Stimulated activated CD8-positive, alpha-beta memory T cell treated with anti-CD3 and anti-CD28 coated beads, Interleukin-15, amount 100 ng/mL, for 4 hours (primary cell): ENCODE measurements at places on chromosomes 1 and 21.

- DNase-seq: no peak
Measured at GRCh38 chr21:16028142-16028541, 298.4 kb downstream of the USP25 start.

GRCh38 chr1:227434808-227435444, 116.6 kb upstream of the CDC42BPA start:
- no peak for DNase-seq

- DNase-seq: no peak
Measured at GRCh38 chr1:20603504-20604464, 14.9 kb downstream of the CDA start.

GRCh38 chr1:42145389-42145716, 7.9 kb upstream of the GUCA2B start:
- DNase-seq: no peak

DNA sequence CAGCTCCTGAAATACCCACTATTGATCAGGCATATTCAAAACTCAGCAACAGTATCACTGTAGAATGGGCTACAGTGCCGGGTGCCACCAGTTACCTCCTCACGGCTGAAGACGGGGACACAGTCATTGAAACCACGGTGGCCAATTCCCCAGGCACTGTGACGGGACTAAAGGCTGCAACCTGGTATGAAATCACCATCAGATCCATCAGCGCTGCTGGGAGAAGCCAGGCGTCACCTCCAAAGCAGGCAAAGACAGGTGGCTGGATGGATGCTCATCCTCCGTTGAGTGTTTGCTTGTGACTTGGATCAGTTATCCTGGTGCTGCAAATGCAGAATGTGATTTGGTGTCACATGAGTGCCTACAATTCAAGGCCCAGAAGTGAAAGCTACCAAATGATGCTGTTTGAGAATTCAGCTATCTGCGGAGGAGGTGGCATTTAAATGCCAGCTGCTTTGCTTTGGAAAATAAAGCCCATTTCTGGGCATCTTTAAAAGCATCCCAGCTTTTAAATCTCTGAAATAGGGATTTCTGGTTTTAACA, 5.1 kb downstream of the FNDC7 start:
- no peak for DNase-seq

DNA sequence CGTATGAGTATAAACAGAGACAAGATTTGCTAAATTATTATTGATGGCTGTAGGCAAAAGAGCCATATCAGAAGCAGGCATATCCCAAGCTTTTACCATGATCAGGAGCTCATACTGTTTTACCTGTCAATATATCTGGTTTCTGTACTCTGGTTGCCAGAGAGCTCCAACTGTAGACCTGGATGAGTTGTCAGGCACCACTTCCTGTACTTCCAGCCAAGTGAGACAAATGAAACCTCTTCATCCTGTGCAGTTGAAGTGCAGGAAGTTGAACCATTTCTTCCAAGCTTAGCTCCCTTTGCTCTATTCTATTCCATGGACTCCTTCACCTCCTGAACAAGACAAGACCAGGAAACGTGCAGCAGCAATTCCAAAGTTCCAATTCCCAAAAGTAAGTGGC, 115.6 kb downstream of the ZNF281 start:
- DNase-seq: no peak

DNA sequence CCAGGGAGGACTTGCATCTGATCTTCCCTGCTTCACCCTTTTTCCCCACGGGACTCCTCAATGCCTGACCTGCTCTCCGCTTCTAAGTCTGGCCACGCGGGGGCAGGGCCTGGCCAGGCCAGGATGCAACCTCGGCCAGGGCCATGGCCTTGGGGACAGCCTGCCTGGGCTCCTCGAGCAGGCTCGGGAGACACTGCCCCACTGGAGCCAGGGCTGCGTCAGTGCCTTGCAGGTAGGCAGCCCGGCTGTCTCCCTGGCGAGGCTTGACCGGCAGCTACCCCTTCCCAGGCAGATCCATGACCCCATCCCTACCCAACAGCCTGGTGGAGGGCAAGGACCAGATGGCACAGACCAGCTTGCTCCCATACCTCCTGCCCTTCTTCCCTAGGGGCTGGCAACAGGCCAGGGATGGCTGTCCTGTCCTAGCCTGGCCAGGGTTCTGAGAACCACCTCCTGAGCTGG, 2.7 kb upstream of the PRDM16 start:
- DNase-seq: no peak

GRCh38 chr1:87111659-87112371, 197.4 kb downstream of the HS2ST1 start:
- no peak for DNase-seq

- DNase-seq: no peak
Measured at GRCh38 chr1:234237393-234237792, 135.9 kb upstream of the COA6 start.

DNA sequence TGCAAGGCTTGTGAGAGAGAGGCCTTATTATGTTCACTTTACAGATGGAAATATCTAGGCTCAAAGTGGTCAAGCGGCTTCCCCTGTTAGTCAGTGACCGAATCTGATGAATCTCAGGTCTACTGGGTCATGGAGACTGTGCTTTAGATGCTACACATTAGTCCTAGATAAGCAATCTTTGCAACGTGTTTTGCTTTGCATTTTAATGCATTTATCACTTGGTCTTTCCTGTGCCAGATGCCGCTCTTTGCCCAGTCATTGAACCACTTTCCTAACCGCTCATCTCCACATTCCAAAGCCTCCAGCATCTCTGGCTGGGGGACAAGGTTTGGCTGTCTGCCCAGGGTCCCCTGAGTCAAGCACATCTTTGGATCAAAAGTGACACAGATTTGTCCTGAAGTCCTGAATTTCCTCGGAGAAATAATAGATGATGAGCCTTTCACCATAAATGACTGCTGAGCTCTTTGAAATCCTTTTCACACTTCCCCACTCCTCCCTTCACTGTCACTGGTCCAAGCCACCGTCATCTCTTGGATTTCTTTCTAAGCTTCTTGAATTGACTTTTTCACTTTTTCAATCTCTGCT, 96.0 kb upstream of the USP24 start:
- no peak for DNase-seq

- no peak for DNase-seq
Measured at GRCh38 chr21:21188513-21189195, 190.4 kb downstream of the NCAM2 start.

DNA sequence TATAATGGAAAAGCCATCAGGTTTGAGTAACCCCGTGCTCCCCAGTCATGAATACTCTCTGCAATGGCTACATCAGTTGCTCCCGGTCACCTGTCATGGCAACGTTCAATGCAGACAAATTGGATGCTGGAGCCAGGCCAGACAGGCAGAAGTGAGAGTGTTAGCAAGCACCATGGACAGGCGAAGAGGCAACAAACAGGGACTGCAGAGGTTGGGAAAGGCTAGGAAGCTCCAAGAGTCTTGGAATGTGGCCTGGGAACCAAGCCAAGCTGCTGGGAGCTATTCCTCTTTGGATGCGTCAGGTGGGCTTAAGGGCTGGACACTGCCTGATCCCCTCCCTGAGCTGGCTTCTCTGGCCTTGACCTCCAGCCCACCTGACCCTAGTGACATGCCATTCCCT, 102.9 kb downstream of the ACTL8 start:
- no peak for DNase-seq

- no peak for DNase-seq
Measured at GRCh38 chr1:216193839-216194443, 229.3 kb downstream of the USH2A start.

DNA sequence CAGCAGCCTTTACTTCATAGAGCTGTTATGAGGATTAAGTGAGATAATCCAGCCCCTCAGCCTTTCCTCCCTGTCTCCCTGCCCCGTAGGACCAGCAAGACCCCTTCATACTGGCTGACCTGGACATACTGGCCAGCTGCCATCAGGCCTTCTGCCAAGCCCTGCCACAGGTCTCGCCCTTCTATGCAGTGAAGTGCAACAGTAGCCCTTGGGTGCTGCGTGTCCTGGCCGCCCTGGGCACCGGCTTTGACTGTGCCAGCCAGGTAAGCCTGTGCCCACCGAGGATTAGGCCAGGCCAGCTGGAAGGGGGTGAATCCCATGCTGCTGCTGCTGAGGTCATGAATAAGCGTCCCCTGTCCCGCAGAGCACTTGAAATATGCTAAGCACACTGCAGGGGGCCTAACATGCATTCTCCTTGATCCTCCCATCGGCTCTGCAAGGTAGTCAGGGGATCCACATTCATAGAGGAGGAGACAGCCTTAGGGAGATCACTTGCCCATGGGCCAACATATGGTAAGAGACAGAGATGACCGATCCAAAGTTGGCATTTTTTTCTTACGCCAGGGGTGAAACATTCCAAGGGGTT, 73.3 kb upstream of the TINAGL1 start:
- no peak for DNase-seq

DNA sequence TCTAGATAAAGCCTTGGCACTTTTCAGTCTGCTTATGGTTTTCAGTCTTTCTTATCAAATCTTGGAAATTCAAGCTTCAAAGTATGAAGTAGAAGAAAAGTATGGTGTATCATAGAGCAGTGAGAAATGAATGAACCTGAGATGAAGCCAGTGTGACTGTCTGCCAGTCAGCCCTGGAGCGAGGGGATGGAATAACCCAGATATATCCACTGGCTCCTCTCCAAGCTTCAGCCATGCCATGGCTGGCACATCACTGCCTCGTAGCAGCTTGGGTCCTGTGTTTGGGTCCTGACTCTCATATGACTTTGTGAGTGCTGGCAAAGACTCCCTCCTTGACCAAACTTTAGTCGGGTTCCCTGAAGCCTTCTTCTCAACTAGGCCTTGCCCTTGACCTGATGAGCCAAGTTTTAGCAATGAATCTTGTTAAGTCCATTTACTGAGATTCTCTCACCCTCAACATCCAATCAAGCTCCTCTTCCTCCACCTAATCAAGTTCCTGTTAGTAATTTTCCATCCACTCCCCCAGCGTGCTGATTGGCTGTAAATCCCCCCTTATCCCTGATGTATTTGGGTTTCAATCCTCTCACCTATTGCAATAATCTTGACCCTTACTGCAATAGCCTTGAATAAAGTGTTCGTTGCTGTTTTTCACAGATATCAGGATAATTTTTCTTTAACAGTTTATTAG, 62.5 kb upstream of the PRDX6 start:
- DNase-seq: no peak

- no peak for DNase-seq
Measured at GRCh38 chr1:60283690-60284089, 210.1 kb upstream of the C1orf87 start.

- no peak for DNase-seq
Measured at GRCh38 chr21:37917612-37918011, 1.4 kb upstream of the KCNJ6 start.

DNA sequence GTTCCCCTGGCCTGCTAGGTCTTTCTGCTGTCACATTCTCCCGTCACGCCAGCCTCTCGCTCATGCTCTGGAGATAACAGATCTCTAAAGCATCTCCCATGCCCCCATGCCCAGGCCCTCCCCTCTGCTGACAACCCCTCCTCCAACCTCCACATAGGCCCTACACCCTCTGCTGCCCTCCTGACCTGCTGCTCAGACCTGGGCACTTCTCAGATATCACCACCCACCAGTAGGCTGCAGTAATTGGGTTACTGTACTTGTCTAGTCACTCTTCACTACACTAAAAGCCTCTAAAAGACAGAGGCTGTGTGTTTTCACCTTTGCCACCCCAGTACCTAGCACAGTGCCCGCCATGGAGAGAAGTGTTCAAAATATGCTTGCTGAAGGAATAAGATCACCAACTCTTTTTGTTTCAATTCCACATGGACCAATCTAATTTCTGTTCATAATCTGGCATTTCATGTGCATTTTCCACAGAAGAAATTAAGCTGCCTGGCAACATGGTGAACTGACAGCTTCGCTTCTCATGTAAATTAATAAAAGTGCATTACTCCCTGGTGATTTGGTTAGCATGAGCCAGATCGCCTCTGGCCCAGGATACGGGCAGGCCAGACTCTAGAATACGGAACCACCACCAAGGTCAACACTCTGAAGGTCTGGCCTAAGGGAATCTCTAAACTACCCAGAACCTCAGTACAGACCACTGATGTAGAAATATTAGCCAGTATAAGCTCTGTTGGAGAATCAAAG, 20.7 kb downstream of the LBR start:
- DNase-seq: no peak
